ENCODE measurements at places on chromosomes 1 and 21. TPM values are rescaled to one million over a fixed set of nuclear protein-coding genes. Genes with fewer than 3 reads are reported as not detected.

DNA sequence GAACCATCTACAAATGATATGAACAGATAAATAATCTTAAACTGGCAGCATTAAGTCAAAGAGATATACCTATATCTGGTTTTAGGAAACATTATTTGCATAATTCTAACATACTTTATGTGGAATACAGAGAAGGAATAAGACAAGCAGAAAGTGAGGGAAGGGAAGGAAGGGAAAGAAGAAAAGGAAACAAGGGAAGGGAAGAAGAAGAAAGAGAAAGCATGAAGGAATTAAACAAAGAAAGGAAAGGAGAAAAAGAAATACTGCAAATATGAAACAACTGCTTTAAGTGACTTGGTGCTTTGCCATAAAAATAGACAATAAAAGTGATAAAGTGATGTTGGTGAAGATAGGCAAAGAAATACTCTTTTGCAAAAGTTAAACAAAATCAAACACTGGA lies 20.1 kb downstream of the SCMH1 start:
- H3K36me3 ChIP-seq, result peaks cover 35% of the 10 kb centered on the region
- peak overlapping the region; percentile 76 for H3K27ac ChIP-seq
- DNase-seq, result no peak
- no peak overlapping the region for H3K4me3 ChIP-seq

- no peaks in the 10 kb centered on the region for H3K36me3 ChIP-seq
- DNase-seq, result no peak
- no peak overlapping the region for H3K27ac ChIP-seq
- H3K4me1 ChIP-seq, result peaks cover 33% of the 10 kb centered on the region
Observed at GRCh38 chr1:3215198-3216014, 146.4 kb downstream of the PRDM16 start.

Gene GIPC2
- 0.20 TPM for total RNA-seq

DNA sequence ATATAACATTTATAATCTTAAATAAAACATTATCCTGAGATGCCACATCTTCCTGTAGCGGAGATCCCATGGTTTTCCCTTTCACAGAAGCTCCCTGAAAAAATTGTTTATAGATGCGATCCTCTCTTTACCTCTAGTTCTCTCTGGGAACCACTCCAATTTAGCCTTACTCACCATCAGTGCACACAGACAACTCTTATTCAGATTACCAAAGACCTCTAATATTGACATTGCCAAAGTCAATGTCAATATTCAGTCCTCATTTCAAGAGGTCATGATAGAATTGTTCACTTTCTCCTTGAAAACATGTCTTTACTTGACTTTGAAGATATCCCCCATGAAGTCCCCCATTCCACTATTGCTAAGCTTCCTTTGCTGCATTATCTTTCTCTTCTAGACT lies 248.8 kb downstream of the CTH start:
- no peak overlapping the region for H3K4me3 ChIP-seq
- no peak for DNase-seq
- no peak overlapping the region for H3K27ac ChIP-seq
- peaks cover 21% of the 10 kb centered on the region for H3K27me3 ChIP-seq
- no peaks in the 10 kb centered on the region for H3K36me3 ChIP-seq

DNA sequence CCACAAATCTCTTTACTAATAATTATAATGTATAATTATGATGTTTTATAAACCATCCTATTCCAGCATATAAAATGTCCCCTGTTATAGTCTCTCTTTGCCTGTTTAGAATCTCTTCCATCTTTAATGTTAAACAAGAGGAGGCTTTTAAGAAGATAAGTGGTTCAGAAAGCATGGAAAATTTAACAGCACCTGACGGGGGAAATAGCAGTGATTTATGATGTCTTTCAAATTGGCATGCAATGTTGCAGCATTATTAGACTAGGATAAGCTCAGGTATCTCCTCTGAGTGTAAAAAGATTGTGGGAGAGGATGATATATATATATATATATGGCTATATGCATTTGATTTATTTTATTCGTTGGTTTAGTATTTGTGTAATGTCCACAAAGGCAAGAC lies 24.4 kb downstream of the GIPC2 start:
- peaks cover 43% of the 10 kb centered on the region for H3K27me3 ChIP-seq
- H3K4me1 ChIP-seq, result peaks cover 8% of the 10 kb centered on the region
- H3K36me3 ChIP-seq, result no peaks in the 10 kb centered on the region
- H3K27ac ChIP-seq, result no peak overlapping the region

DNA sequence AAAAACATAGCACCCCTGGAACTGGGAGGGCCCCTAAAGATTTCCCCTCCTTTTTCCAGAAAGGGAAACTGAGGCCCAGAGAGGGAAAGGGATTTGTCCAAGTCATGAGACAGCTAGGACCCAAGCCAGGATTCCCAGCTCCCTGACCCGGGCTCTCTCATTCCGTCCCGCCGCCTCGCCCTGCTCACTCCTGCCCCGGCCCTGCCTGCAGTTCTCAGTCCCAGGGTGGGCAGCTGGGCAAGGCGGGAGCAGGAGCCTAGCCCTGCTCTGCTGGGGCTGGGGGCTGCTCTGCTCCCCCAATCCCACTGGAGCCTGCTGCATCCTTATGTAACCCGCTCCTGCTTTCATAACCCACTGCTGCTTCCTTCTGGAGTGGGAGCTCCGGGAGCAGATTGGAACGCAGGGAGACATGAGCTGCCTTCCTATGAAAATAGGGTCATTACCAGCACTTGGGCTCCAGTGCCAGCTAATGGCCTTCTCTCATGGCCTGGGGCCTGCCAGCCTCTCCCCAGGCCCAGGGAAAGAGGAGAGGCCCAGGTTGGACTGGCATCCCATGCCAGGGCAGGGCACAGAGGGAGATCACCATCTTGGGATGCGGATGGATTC lies 84.5 kb downstream of the CAMK2N1 start:
- DNase-seq, result peak; percentile 30
- H3K4me3 ChIP-seq, result no peak overlapping the region
- H3K27me3 ChIP-seq, result peaks cover 91% of the 10 kb centered on the region
- H3K36me3 ChIP-seq, result no peaks in the 10 kb centered on the region

GRCh38 chr1:83996191-83996590 lies 2.7 kb downstream of the TTLL7 start:
- DNase-seq, result no peak
- no peak overlapping the region for H3K4me3 ChIP-seq
- H3K36me3 ChIP-seq, result no peaks in the 10 kb centered on the region
- peaks cover 32% of the 10 kb centered on the region for H3K4me1 ChIP-seq
- peaks cover 4% of the 10 kb centered on the region for H3K27me3 ChIP-seq
- H3K27ac ChIP-seq, result peak overlapping the region; percentile 86

Gene PPIAL4G
- total RNA-seq, result not detected

Gene ZBTB8A
- 14.8 TPM for total RNA-seq

- no peak for DNase-seq
- peaks cover 13% of the 10 kb centered on the region for H3K4me1 ChIP-seq
- H3K4me3 ChIP-seq, result no peak overlapping the region
- no peak overlapping the region for H3K27ac ChIP-seq
Observed at GRCh38 chr1:44024903-44025525, 6.2 kb downstream of the SLC6A9 start.

DNA sequence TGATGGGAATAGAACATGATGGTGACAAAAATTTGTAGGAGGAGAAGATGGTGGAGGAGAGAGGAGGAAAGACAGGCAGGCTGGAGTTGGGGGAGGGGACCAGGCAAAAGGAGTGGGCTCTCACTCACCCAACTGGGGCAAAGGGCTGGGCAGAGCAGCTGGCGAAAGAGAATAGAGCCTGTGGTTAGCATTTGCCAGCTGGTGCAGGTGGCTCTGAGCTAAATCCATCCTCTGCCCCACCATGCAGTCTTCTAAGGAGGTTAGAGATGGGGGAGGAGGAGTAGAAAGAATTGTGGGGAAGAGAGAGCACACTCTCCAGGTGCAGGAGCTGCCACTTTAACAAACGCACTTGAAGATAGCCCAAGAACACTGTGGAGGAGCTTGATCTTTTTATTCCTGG lies 27.6 kb upstream of the SLAMF1 start:
- H3K27me3 ChIP-seq, result peaks cover 2% of the 10 kb centered on the region
- H3K27ac ChIP-seq, result no peak overlapping the region
- no peaks in the 10 kb centered on the region for H3K4me1 ChIP-seq
- no peaks in the 10 kb centered on the region for H3K36me3 ChIP-seq
- no peak for DNase-seq
- no peak overlapping the region for H3K4me3 ChIP-seq

GRCh38 chr1:67749844-67750690 lies 65.1 kb downstream of the GADD45A start:
- H3K27me3 ChIP-seq, result no peaks in the 10 kb centered on the region
- H3K4me3 ChIP-seq, result peak overlapping the region; percentile 31
- H3K36me3 ChIP-seq, result no peaks in the 10 kb centered on the region
- peaks cover 55% of the 10 kb centered on the region for H3K4me1 ChIP-seq
- H3K27ac ChIP-seq, result peak overlapping the region; percentile 99
- DNase-seq, result no peak

Gene WNT2B
- 165 TPM for total RNA-seq

Gene MXRA8
- total RNA-seq, result 163 TPM

DNA sequence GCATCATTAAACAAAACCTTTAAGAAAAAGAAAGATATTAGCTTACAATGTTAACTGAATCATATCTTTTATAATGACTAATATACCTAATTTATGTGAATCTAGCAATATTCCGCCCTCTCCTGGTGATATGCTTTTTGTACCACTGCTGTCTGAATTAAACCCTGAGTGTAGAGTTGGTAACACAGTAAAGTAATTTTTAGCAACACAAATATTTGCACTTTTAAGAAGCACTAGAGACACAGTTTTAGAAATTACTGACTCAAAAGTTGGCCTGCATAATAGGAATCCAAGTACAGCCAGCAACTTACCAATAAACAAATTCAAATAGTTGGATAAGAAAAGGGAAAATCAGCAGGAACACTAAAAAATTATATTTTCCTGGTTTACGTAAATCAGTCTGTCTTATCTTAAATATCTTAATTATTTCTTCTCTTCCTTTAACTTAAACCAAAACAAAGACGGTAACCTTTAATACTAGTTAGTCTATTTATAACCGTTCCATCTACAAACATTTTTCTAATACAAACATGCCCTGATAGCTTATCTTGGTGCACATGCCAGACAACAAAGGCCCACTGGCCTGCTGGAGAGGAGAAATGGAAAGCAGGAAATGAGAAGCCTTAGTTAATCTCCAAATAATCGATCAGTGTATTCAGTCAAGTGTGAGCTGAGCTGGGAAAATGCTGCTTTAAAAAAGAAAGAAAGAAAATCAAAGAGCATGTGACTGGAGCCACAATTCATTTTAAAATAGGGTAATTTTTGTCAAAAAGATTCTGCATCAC lies 246.0 kb downstream of the RERE start:
- no peaks in the 10 kb centered on the region for H3K27me3 ChIP-seq
- DNase-seq, result no peak
- peak overlapping the region; percentile 95 for H3K27ac ChIP-seq
- H3K4me3 ChIP-seq, result no peak overlapping the region
- H3K4me1 ChIP-seq, result peaks cover 46% of the 10 kb centered on the region

- H3K27me3 ChIP-seq, result peaks cover 4% of the 10 kb centered on the region
- H3K4me3 ChIP-seq, result no peak overlapping the region
- H3K4me1 ChIP-seq, result peaks cover 15% of the 10 kb centered on the region
- no peak overlapping the region for H3K27ac ChIP-seq
- DNase-seq, result no peak
- H3K36me3 ChIP-seq, result no peaks in the 10 kb centered on the region
Observed at GRCh38 chr1:168386492-168386891, 105.8 kb downstream of the TBX19 start.

- H3K27me3 ChIP-seq, result peaks cover 1% of the 10 kb centered on the region
- no peak for DNase-seq
Observed at GRCh38 chr1:76666499-76666898, 200.8 kb upstream of the ST6GALNAC5 start.

Gene MFSD2A
- 6.9 TPM for total RNA-seq

GRCh38 chr21:44405948-44406872 lies 49.1 kb upstream of the LRRC3 start:
- H3K36me3 ChIP-seq, result peaks cover 2% of the 10 kb centered on the region
- no peak overlapping the region for H3K4me3 ChIP-seq
- no peak overlapping the region for H3K27ac ChIP-seq
- H3K27me3 ChIP-seq, result no peaks in the 10 kb centered on the region
- H3K4me1 ChIP-seq, result no peaks in the 10 kb centered on the region

Gene TMCC2
- total RNA-seq, result 6.5 TPM

DNA sequence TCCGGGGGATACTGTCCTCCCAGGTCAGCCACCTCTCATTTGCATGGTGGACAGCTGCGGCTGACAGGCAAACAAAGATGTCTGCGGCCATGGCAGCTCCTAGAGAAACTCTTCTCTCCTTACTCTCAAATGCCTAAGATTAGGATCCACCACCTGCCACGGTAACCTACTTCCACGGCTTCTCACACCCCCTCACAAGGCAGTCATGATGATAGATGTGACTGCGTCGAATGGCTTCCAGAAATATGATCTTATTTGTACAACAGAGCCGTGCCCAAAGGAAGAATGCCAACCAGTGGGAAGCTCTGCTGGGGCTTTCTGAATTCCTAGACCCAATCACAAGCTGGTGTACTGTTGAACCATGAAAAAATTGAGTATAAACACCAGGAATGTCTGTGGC lies 73.4 kb downstream of the BACE2 start:
- H3K27me3 ChIP-seq, result no peaks in the 10 kb centered on the region
- peaks cover 26% of the 10 kb centered on the region for H3K36me3 ChIP-seq
- peaks cover 5% of the 10 kb centered on the region for H3K4me1 ChIP-seq
- no peak for DNase-seq
- no peak overlapping the region for H3K4me3 ChIP-seq

Gene CCDC30
- 7.5 TPM for total RNA-seq

- H3K27me3 ChIP-seq, result no peaks in the 10 kb centered on the region
- H3K4me3 ChIP-seq, result no peak overlapping the region
- H3K36me3 ChIP-seq, result no peaks in the 10 kb centered on the region
- H3K4me1 ChIP-seq, result peaks cover 9% of the 10 kb centered on the region
- DNase-seq, result no peak
Observed at GRCh38 chr21:27035791-27036190, 68.9 kb upstream of the ADAMTS5 start.

Data from mesothelial cell of epicardium (in vitro differentiated cells).